ENCODE measurements at places on chromosomes 2 and 18.

- DNase-seq = no peak
Observed at GRCh38 chr2:63796366-63796765, 45.3 kb upstream of the UGP2 start.

- DNase-seq = no peak
Observed at GRCh38 chr2:159285433-159285832, 1.1 kb downstream of the WDSUB1 start.

GRCh38 chr2:96550787-96551604, 14.4 kb downstream of the ARID5A start:
- DNase-seq = no peak

GRCh38 chr2:238816291-238816690, 31.6 kb upstream of the TWIST2 start:
- DNase-seq = no peak

GRCh38 chr2:222160944-222161343, 137.9 kb downstream of the PAX3 start:
- no peak for DNase-seq

- no peak for DNase-seq
Observed at GRCh38 chr2:15378148-15378908, 182.8 kb downstream of the NBAS start.

- no peak for DNase-seq
Observed at GRCh38 chr2:175834477-175834876, 167.6 kb downstream of the LNPK start.

DNA sequence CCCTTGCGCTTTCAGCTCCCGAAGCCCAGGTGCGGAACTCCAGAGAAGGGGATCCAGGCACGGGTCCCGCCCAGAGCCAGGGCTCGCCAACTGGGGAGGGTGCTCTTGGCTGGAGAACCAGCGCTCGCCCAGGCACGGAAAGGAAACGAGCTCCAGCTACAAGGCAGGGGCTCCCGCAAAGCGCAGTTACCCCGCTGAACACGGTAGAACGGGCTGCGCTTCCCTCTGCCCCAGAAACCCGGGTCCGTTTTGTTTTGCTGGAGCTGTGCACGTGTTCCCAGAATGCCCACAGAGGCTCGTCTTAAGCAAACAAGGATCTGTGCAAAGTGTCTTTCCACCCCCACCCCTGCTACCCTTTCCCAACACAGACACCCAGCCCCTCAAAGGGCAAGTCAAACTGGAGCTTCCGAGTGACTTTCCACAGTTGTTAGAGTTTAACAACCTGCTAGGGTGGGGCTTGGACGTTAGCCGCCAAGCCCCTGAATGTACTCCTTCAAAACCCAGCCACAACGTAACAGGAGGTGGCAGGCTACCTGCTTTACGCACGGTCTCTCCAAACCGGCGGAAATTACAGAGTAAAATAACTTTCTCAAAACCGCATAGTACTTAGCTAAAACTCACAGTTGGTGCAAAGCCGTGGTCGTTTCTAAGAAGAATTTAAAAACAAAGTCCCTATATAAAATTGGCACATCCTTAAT, 775 bp downstream of the RNF125 start:
- DNase-seq = no peak

- DNase-seq = no peak
Observed at GRCh38 chr2:239711911-239712570, 311.2 kb upstream of the HDAC4 start.

- DNase-seq = no peak
Observed at GRCh38 chr2:217326238-217327022, 466.6 kb upstream of the TNP1 start.

DNA sequence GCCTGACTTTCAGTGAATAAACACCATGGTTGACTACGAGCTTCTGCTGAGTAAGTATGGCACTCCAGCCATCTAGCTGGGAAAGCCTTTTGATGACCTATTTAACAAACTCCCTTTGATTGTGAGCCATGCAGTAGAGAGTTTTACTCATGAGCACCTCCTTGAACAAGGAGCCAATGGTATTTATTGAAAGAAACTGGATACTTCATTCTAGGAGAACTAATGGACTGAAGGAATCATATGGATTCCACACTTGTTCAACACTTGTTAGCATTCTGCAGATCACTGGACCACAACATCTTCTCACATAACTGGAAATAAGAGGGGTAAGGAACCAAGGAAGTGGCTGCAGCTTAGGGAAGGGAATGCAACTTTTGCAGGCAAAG, 320.9 kb upstream of the ETAA1 start:
- DNase-seq = no peak

- DNase-seq = no peak
Observed at GRCh38 chr2:217992061-217992460, 10.7 kb downstream of the TNS1 start.

GRCh38 chr2:47568164-47568850, 165.4 kb downstream of the MSH2 start:
- DNase-seq = no peak

GRCh38 chr2:51108794-51109193, 76.9 kb upstream of the NRXN1 start:
- DNase-seq = no peak

DNA sequence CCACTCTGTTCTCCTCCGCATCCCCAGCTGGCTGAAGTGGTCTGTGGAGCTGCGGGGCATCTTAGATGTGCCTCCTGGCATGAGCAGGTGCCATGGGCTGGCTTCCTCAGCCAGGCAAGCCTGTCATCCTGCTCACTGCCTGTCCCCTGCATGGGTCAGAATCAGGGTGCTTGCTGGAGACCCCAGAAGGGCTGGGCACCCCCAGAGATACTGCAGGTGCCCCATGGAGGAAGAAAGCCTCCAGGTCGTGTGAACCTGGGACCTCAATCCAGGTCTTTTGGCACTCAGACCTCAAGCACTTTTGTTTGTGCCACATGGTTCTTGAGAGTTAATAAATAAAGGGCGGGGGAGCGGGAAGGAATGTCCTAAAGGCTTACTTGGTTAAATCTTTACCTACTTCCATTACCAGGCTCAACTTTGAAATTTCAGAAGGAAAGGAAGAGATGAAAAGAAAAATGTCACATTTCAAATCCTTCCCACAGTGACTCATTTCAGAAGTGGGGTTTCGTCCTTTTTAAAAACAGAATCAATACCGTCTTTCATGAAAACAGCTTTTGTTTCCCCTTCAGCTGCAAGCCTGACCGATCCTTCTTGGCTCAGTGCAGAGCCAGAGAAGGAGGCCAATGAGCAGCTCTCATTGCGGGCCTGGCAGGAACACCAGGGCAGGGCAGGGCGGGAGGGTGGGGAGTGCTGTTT, 69.9 kb downstream of the RHOB start:
- no peak for DNase-seq

DNA sequence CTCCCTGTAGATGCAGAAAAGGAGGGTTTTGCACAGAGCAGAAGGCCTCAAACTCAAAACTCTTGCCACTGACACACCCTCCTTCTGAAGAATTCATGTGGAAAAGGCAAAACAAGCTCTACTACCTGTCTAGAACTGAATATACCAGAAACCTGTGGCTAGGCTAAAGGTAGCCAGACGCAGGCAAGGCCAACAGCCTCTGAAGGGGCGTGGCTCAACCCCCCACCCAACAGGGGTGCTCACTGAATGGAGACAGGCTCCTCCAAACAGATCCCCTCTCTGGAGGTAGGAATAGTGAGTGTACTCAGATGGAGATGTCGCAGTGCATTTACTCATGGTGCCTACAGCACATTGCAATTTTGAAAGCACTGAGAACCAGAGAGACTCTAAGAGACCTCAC, 3.0 kb upstream of the STK17B start:
- DNase-seq = no peak

GRCh38 chr2:43851011-43851980, 12.5 kb downstream of the ABCG8 start:
- no peak for DNase-seq

- DNase-seq = no peak
Observed at GRCh38 chr2:99776206-99776905, 286.5 kb upstream of the REV1 start.

DNA sequence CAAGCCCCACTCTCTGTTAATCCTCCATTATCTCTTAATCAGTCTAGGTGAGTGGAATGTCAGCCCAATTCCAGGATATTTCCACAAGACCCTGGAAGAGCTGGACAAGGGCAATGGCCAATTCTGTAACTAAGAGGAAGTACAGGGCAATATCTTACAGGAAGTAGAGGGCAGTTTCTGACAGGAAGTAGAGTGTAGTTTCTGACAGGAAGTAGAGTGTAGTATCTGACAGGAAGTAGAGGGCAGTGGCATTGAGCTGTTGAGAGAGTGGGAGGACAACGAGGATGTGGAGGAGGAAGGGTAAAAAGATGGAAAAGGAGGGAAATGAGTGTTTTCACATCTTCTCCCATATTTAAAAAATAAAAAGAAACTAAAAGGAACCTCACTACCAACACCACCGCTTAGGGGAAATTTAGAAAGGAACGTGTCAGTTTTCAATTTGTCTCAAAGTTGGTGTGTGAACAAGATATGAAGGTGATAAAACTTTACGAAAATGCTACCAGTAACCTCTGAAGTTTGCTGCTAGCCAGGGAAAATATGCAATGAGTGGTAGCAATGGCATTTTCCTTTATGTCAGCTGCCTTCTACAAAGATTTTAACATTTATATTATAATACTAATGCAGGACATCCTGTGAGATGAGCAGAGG, 430.9 kb upstream of the HNRNPA3 start:
- no peak for DNase-seq

- DNase-seq = no peak
Observed at GRCh38 chr2:3125761-3126130, 251.9 kb downstream of the EIPR1 start.

- no peak for DNase-seq
Observed at GRCh38 chr2:9594366-9595054, 36.3 kb downstream of the YWHAQ start.

DNA sequence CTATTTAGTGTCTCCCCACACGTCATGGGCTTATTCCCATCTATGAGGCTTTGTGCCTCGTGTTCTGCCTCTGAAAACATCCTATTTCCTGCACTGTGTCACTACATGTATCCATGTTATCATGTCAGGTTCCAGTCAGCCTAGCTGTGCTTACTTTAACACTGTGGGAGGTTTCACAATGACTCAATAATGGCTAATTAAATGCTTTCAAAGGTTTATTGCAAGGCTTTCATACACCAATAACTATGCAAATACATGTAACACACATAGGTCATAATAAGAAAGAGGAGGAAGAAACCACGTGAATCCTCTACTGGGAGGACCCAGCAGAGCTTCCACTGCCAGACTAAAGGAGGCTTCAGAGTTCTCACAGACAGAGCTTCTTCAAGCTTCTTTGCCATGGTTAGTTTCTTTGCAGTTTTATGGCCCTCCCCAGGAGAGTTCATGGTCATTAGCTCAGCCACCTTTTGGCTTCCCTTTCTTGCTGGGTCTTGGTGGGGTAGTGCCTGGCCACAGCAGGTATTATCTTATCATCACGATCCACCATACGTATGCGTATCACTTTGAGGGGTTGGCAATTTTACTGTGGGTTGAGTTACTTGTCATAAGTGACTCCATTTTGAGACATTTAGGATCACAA, 5.1 kb upstream of the COLEC12 start:
- DNase-seq = no peak

- DNase-seq = no peak
Observed at GRCh38 chr2:138853761-138854160, 73.6 kb upstream of the NXPH2 start.

DNA sequence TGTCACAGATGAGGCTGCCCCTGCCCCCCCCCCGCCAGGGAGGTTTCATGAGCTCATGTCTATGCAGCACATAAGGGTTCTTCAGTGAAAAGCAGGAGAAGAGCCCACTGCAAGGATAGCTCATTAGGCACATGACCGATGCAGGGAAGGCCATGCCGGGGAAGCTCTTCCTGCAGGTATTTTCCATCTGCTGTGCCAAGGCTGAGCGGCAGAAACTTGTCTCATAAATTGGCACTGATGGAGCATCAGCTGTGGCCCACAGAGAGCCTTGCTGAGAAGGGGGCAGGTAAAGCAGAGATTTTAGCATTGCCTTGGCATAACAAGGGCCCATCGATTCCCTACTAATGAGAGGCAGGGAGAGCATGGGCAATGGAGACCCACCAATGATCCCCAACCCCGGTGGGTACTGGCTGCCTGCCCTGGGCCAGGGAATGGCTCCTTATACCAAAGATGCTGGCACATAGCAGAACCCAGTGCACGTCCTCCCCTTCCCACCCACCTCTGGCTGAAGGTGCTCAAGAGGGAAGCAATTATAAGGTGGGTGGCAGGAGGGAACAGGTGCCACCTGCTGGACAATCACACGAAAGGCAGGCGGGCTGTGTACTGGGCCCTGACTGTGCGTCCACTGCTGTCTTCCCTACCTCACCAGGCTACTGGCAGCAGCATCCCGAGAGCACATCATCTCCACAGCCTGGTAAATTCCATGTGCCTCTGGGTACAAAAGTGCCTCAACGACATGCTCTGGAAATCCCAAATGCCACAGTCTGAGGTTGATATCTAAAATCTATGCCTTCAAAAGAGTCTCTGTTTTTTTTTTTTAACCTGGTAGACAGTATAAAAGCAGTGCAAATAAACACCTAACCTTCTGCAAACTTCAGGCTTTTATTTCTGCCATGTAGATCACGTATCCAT, 41.4 kb downstream of the STEAP3 start:
- DNase-seq = peak; percentile 53

- peak; percentile 23 for DNase-seq
Observed at GRCh38 chr2:173962031-173962430, 3.1 kb downstream of the SP3 start.

GRCh38 chr2:100640431-100641124, 77.8 kb downstream of the PDCL3 start:
- no peak for DNase-seq

- DNase-seq = no peak
Observed at GRCh38 chr2:69131983-69132675, 119.2 kb downstream of the ANTXR1 start.

GRCh38 chr2:177289824-177290628, 25.5 kb upstream of the NFE2L2 start:
- no peak for DNase-seq

GRCh38 chr18:33282709-33283333, 157.7 kb downstream of the CCDC178 start:
- DNase-seq = no peak

GRCh38 chr2:173963323-173963816, 1.8 kb downstream of the SP3 start:
- peak; percentile 56 for DNase-seq
